ENCODE measurements at places on chromosomes 4 and X.

- no peak for DNase-seq
Measured at GRCh38 chr4:74933562-74934015, 673 bp downstream of the PARM1 start.

- DNase-seq: no peak
Measured at GRCh38 chr4:129883996-129884395, 788.0 kb downstream of the C4orf33 start.

DNA sequence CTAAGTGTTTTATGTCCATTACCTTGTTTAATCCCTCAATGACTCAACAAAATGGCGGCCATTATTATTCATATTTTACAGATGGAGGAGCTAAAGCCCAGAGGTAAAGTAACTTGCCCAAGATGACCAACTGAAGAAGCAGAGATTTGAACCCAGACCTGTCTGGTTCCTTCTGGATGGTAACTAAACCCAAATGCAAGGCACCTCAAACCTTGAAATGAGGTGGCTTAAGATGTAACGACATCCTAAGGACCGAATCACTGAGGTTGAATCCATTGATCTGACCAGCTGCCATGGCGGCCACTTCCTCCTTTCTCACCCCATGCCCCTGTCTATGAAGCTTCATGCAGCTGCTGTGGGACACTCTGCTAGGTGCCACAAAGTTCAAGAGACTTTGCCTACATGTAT is 932 bp downstream of the TLR10 start:
- DNase-seq: no peak

DNA sequence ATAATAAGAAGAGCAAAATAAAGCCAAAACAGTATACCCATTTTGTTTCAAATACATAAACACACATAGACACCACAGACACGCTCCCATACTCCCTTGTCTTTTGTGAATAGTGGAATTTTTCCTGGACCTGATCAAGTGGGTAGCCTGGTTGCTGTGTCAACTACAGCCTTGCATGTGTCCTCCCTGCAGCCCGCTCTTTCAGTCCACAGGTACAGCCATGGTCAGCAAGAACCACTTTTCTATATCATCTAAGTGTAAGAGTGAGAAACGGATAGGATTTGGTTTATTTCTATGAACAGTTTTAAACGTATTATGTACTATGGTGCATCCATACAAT is 9.8 kb downstream of the PWWP3B start:
- no peak for DNase-seq

- no peak for DNase-seq
Measured at GRCh38 chrX:30690330-30690729, 37.1 kb downstream of the GK start.

Data from smooth muscle cell of the brain vasculature (primary cell).